Stromal cell of bone marrow (primary cell): ENCODE measurements at places on chromosomes 11 and 22.

DNA sequence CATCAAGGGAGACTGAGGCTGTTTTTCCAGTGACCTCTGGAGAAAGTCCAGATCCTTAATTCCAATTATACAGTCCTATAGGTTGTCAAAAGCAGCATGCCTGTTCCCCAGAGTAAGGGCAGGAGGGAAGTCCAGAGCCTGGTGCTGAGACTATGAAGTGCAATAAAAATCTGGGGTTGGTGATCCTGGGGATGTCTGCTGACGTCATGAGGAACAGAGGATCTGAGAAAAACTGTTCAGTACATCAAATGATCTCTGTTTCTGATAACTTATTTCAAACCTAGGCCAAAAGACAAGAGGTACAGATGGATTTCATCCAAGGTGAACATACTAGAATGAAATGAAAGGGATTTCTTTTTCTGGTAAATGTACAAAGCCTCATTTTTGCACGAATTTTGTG, 12.1 kb downstream of the OR5W2 start:
- no peak for DNase-seq

DNA sequence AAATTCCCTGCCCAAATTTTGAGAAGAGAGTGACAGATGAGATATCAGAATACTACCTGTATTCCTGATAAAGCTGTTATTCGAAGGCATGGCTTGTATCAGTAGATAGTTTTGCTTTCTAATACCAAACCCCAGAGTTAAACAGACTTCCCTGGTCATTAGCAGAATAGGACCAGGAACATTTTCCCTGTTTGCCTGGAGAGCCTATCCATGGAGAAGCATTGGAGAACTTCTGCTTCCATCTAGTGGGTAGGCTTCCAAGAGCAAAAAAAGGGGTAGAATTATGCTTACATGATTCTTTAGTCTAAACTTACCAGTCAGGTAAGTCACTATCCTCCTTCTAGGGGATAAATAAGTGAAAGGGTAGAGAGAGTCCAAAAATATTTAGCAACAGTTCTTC, 14.2 kb downstream of the PDE3B start:
- no peak for DNase-seq

GRCh38 chr11:71458146-71459070, 5.4 kb downstream of the NADSYN1 start:
- no peak for DNase-seq

GRCh38 chr11:14095882-14096281, 133.4 kb downstream of the SPON1 start:
- no peak for DNase-seq

DNA sequence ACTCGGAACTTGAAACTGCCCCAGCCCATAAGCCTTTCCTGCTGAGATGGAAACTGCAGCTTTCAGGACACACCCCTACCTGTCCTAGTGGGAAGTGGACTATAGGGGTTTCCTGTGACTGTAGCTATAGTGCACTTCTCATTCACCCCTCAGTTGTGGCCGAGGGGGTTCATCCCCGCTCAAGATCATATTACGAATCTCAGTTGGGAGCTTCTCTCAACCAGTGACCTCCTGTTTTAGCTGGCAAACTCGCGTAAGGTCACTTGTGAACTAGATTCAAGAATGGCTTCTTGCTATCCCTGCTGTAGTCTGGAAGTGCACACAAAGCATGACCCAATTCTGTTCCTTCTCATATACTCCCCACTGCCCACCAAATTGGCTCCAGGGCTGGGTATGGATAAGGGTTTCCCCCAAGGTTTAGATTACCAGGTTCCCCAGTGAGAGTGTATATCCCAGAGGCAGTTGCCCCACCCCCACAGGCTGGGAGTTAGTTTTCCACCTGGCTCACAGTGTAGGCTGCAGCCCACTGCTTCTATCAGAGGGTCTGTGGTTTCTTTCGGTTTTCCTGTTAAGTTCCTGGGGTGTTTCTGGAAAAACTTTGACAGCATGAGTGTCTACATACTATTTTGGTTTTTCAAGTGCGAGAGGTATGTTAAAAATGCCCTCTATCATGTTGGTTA, 812.9 kb downstream of the JRKL start:
- DNase-seq: no peak
